ENCODE measurements at places on chromosomes 5 and 9.

- no peak for DNase-seq
Observed at GRCh38 chr9:107049046-107049802, 186.3 kb downstream of the ZNF462 start.

DNA sequence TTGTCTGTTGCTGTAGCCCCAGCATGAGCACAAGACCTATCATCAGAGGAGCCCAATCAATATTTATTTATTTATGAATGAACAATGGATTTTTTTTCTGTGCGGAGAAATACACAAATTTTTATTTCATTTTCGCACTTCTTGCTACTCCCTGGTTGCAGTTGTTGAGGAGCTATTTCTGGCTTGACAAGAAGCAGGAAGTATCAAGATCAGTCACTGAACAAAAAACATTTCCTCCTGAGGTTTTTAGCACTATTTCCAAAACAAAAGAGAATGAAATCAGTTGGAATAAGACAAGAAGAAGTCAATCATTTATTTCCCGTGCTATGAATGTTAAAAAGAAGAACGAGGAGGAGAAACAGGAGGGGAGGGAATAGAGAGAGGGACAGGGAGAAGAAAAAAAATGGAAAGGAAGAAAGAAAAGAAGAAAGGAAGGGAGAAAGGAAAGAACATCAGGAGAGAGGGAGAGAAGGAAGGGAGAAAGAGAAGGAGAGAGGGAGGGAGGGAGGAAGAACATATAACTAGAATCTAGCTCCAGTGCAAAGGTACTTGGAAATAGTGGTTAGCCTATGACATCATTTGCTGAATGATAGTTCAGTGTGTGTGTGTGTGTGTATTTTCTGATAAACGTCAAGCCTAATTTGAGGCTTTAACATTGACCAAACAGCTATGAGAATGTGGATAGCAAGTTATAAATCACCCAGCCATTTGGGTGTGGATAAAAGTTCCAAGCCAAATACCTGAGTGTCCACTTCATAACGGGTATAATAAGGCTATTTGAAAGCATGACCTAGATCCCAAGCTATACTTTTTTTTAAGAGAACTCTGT lies 586.0 kb downstream of the EBF1 start:
- no peak for DNase-seq

DNA sequence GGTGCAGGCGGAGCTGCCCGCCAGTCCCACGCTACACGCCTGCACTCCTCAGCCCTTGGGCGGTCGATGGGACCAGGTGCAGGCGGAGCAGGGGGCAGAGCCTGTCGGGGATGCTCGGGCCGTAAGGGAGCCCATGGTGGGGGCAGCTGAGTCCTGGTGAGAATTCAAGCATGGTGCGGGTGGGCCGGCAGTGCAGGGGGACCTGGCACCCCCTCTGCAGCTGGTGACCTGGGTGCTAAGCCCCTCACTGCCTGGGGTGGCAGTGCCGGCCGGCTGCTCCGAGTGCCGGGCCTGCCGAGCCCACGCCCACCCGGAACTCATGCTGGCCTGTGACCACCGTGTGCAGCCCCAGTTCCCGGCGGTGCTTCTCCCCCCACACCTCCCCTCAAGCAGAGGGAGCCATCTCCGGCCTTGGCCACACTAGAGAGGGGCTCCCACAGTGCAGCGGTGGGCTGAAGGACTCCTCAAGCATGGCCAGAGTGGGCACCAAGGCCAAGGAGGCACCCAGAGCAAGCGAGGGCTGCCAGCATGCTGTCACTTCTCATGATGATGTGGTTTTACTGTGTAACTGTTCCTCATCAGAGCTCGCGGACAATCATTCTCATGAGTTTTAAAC lies 228.9 kb upstream of the CDH9 start:
- DNase-seq = no peak

DNA sequence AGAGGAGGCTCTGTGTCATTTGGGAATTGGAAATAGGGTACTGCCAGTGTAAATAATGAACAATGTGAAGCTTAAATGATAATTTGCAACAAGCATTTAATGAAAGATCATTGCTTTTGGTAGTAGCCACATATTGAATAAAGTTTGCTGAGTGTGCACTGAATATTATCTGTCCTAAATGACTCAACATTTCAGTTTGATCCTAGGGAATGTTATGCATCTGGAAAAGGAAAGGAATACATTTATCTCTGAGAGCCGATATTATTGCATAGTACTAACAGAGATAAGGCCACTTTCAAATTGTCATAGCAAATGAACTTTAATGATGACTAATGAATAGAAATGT lies 8.7 kb upstream of the ELL2 start:
- DNase-seq = no peak

GRCh38 chr5:73122875-73123810 lies 2.8 kb downstream of the TMEM171 start:
- DNase-seq = peak; percentile 42

DNA sequence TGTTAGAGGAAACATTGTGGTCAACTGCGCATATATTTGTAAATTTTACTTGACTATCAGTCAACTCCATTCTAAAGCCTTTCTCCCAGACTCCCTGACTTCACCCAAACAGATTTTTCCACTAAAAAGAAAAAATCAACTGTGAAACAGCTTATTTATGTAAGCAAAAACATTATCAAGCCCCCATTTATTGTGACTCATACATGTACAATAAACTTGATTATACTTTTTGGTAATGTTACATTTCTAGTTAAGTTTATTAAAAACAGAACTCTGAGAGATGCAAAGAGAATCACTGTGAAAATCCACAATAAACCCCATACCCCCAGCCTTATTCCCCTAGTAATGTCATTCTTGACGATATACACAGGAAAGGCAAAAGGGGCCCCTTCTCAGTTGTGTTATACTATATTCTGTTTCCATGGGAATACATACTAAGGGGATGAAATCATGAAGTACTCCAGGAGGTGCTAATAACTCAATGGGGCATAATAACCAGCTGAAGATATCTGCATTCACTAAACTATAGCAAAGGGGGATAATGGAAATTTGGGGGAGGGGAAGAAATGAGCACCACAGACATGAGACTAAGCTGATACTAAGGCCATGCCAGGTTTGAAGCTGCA lies 616.0 kb downstream of the ACTL7B start:
- DNase-seq = no peak

GRCh38 chr5:124729720-124730359 lies 16.6 kb downstream of the ZNF608 start:
- no peak for DNase-seq

DNA sequence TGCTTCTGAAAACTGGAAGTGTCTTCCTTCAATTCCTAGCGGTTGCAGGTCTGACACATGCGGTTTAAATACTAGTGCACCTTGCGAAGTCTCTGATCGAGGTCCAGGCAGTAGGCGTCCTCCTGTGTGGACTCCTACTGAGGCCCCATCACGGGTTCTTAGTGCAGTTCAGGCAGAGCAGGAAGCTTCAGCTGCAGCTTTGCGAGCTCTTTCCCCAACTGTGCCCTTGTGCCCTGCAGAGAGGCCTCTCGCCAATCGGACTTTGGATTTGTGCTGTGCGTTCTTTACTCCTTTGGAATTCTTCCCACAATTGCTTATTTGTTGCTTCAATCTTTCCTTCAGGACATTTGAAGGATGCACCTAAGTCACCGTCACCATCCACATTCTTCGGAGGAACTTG lies 40.6 kb upstream of the FAM120AOS start:
- no peak for DNase-seq

- DNase-seq = no peak
Observed at GRCh38 chr9:4965174-4965821, 19.8 kb upstream of the JAK2 start.

GRCh38 chr9:4501147-4501507 lies 10.9 kb downstream of the SLC1A1 start:
- no peak for DNase-seq

DNA sequence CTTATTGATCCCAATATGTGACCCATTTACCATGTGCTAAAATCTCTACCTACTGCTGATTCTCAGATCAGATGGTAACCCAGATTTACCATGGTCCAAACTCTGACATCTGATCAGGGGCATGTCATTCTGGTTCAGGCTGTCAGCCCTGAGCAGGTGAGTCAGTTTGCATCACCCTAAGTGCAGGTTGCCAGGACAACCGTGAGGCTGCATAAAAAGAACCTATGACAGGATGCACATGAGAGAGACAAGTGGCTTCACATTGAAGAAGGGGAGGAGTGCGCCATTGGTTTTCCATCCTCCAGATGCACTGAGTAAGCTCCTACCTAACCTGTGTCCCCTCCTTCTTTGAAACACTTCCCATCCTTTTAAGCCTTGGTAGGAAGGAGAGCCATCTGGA lies 801 bp upstream of the PRSS3 start:
- DNase-seq = no peak

GRCh38 chr5:14580398-14581034 lies 1.1 kb upstream of the OTULINL start:
- no peak for DNase-seq

DNA sequence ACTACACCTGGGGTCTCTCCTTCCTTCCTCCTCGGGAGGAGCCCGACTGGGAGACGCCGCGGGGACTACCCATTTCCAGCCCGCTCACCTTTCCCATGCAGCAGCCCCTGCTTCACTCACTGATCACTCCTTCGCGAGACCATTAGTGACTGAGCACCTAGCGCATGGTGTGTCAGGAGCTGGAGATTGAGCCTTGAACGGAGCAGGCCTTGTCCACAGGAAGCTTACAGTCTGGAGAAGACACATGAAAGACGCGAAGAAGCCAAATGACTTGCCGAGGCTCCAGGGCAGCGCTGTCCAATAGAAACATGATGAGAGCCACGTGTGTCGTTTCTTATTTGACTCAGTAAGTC lies 283 bp upstream of the CFAP90 start:
- no peak for DNase-seq

DNA sequence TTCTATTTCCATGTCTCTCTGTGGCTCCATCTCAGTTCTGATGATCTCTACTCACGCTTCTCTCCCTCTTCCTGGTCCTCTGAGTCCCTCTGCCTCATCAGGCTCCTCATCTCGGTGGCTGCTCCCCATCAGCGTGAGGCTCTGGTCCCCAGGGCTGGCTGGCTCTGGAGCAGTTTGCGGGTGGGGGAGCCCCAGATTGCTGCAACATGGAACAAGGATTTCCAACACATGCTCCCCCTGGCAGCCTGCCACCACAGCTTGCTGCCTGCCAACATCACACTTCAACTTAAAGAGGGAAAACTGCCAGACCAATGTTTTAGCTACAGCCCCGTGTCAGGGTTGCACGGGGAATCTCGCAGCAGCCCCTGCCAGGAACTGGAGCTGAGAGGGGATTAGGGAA lies 77.2 kb upstream of the NEK6 start:
- no peak for DNase-seq

DNA sequence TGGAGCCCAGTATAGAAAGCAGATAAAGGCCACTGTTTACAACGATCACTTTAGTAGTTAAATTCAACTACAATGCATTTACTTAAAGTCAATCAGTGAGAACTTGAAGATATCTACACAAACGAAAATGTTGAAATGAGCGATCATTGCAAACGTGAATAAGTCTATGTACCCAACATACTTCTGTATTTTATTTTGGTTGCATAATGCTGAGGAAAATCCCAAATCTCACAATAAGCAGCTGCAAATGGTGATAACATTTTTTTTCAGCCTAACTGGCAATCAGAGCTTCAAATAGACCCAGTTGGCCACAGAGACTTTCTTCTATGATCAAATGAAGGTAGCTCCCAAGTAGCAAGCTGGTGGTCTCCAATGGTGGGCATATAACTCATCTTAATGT lies 32.1 kb downstream of the PDGFRB start:
- DNase-seq = no peak

DNA sequence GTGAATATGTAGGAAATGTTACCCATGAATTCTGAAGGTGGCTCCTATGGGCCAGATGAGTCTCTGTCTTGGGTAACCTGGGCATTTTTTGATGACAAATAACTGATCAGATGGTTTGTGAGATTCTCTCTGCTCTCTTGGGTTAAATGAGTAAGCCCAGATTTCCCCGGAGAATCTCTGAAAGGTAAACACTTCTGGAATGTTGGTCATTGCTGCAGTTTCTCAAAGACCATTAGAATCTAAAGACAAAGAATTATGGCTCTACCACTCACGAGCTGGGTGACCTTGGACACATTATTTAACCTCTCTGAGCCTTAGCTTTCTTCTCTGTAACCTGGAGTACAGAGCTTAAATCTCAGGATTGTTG lies 191.2 kb downstream of the DAB2IP start:
- no peak for DNase-seq

GRCh38 chr5:108753331-108753730 lies 5.6 kb downstream of the FER start:
- no peak for DNase-seq

DNA sequence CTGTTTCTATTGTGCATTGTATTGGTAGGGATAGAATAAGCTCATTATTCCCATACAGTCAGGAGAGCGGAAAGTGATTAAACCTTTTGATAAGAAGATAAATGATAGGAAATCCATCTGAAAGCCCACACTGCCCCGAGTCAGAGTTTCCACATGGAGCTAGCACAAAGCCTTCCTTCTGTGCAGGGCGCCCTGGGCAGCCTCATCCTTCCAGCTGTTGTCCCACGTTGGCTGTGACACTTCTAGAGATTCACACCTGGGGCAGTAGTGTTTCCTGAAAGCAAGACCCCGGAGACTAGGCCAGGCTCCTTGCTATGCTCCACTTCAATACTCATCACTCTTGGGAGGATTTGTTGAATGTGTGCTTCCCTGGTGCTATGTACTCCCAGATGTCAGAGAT lies 172.4 kb downstream of the SEMA6A start:
- DNase-seq = no peak

GRCh38 chr5:150294551-150295071 lies 5.0 kb upstream of the CAMK2A start:
- no peak for DNase-seq

- DNase-seq = peak; percentile 34
Observed at GRCh38 chr5:178213003-178213461, 8.7 kb downstream of the HNRNPAB start.

GRCh38 chr9:123361086-123361730 lies 5.2 kb downstream of the CRB2 start:
- DNase-seq = no peak

Measured in NB4 (cell line).